ENCODE measurements at places on chromosomes 4 and X. TPM values are rescaled to one million over a fixed set of nuclear protein-coding genes. Genes with fewer than 3 reads are reported as not detected.

The GNRHR gene
- 0.15 TPM for polyA plus RNA-seq

The RNF128 gene
- polyA plus RNA-seq, result 23.1 TPM

The FAT1 gene
- 15.6 TPM for polyA plus RNA-seq

The RASL11B gene
- polyA plus RNA-seq, result 0.46 TPM

The TMPRSS11E gene
- polyA plus RNA-seq, result not detected

The USP17L21 gene
- polyA plus RNA-seq, result not detected

The MAGEA2B gene
- polyA plus RNA-seq, result not detected

The FGFR3 gene
- polyA plus RNA-seq, result 19.1 TPM

The MAGEA10 gene
- polyA plus RNA-seq, result not detected

The GPAT3 gene
- polyA plus RNA-seq, result 3.8 TPM

The GIMD1 gene
- not detected for polyA plus RNA-seq

The AREG gene
- 0.71 TPM for polyA plus RNA-seq

The SPIN2B gene
- 3.1 TPM for polyA plus RNA-seq

The SLC7A11 gene
- 0.02 TPM for polyA plus RNA-seq

DNA sequence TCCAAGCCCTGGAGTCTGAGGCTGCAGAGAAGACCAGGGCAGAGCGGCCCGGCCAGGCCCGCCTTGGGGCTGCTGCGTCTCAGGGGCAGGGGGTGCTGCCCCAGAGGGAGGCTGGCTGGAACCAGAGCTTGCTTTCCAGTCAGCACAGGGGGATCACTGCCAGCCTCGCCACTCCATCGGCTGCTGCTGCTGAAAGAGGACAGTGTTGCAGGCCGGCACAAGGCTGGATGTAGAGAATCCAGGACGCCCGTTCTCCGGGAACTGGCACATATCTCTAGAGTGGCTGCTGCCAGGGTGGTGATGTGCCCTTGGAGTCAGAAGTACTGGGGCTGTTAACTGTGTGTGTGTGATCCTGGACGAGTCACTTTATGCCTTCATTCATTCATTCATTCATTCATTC lies 31.9 kb upstream of the SORCS2 start:
- no peak for DNase-seq

GRCh38 chrX:362351-362750 lies 24.4 kb downstream of the PPP2R3B start:
- DNase-seq, result no peak

- no peak for DNase-seq
These were observed 224.4 kb downstream of the CLCN4 start for GRCh38 chrX:10381193-10381592.

- DNase-seq, result no peak
These were observed 250 bp downstream of the USP9X start for GRCh38 chrX:41085512-41085877.

DNA sequence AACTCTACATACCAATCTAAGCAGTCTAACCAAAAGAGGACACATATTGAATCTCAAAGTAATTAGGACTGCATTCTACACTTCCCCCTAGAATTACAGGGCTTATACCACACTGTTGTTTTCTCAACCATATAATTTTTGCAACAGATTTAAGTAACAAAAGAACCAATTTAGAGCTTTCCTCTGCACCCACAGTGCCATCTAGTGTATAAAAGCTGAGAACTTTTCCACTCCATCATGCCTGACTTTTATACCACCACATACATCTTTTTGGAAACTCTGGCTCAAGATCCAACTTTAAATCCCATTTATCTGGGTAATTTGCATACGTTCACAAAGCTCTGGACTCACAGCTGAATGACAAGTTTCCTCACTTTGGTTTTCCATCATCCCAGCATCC lies 99.5 kb downstream of the EFHC2 start:
- no peak for DNase-seq

GRCh38 chr4:147370881-147371280 lies 110.0 kb upstream of the EDNRA start:
- no peak for DNase-seq

GRCh38 chr4:8305851-8306471 lies 36.4 kb downstream of the HTRA3 start:
- no peak for DNase-seq

DNA sequence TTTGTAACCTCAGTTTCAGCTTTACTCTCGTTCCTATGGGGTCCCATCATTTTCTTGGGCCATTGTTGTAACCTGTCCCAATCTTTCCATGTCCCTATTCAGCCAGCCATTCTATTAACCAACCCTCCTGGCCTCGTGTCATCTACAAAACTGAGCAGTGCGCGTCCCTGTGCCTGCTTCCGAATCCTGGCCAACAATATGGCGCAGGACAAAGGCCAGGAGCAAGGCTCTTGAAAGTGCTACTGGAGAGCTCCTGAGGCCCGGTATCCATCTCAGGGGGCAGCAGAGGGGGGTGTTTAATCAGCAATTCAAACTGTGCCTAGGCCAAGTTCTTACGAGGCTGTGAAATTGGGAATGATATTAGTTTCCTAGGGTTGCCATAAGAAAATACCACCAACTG lies 41.2 kb upstream of the APLN start:
- no peak for DNase-seq

- DNase-seq, result no peak
These were observed 77.0 kb downstream of the AFAP1 start for GRCh38 chr4:7862561-7863192.

DNA sequence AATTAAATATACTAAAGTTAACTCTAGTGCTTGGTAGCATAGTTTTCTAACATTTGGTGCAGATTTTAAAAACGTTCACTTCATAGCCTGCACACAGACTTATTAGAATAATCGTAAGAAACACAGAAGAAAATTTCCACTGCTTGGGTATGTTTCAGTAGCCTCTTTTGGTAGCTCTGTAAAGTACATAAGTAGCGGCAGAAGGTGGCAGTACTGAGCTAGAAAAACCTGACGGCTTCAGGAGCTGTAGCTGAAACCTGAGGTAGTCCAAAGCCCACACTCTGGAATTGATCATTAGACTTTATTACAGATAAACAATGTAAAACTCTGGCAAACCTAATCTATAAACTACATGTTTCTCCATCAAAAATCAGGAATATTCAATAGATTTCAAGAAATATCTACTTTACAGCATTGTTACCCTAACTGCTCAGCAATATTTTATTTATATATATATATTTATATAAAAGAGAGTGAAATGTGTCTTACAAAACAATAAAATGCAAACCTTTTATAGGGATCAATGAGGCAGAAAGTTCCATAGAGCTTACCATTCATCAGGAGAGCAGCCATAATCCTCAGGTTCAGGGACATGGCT lies 88.2 kb downstream of the ATP8A1 start:
- peak; percentile 53 for DNase-seq

DNA sequence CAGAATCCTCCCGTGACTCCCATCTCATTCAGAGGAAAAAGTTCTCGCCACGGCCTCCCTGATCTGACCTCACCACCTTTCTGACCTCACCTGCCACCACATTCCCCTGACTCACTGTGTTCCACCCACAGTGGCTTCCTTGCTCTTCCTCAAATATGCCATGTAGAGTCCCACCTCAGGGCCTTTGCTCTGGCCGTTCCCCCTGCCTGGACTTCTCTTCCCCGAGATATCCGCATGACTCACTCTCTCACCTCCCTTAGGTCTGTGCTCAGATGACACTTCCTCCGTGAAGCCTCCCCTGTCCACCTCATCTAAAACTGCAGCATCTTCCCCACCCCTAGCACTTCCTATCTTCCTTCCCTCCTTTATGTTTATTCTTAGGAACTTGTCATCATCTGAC lies 7.2 kb upstream of the TSPYL2 start:
- no peak for DNase-seq

- DNase-seq, result no peak
These were observed 118.6 kb upstream of the NEIL3 start for GRCh38 chr4:177190995-177191580.

DNA sequence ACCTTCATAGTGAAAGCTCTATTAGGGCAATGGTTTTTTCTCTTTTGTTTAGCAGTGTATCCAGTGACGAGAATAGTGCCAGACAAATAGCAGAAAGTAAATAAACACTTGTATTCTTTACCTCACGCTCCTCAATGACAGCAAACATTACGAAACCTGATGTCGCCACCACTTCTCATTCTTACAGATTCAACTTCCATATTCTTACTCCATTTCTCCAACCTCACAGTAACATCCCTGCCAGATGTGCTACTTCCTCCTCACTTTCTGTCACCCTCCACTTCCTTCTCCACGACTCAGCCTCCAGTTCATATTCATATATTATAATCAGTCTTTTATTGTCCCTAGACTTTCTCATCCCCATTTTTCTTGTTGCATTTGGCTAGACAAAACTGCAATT lies 1956.2 kb upstream of the AGA start:
- no peak for DNase-seq

DNA sequence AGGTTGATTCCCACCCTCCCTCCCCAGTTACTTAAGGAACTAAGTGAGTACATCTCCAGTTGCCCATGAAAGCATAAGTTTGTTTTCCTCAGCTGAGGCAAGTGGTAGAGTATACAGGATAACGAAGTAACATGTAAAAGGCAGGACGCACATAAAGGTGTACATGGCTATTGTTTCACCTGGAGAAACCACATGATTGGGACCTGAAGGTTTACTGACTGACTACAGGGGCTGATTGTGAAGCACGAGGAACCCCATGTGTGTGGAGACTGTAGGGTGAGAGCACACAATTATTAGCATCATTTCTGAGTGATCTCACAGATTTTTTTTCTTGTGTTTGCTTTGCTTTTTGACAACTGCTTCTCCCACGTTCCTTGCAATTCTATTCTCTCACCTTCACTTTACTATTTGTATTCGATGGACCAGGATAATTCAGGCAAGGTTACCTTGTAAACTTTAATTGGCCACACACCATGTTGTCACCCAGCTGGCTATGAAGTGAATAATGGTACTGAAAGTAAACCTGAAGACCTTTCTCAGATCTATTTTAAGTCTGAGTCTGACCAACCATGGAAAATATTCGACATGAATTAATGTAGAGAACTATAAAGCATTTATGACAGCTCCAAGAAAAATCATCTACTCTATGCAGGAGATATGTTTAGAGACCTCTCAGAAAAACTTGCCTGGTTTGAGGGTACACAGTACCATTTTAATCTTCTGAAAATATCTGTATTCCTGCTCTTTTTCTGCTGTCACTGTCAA lies 102.5 kb upstream of the MYOZ2 start:
- no peak for DNase-seq

GRCh38 chr4:2902126-2902525 lies 58.5 kb downstream of the ADD1 start:
- DNase-seq, result no peak

GRCh38 chrX:30283456-30284200 lies 25.6 kb downstream of the NR0B1 start:
- DNase-seq, result no peak

- no peak for DNase-seq
These were observed 21.3 kb upstream of the SULT1E1 start for GRCh38 chr4:69881173-69881773.

GRCh38 chrX:38859602-38860001 lies 58.3 kb downstream of the MID1IP1 start:
- DNase-seq, result no peak

- DNase-seq, result no peak
These were observed 118.7 kb downstream of the ZIC3 start for GRCh38 chrX:137684591-137684990.

DNA sequence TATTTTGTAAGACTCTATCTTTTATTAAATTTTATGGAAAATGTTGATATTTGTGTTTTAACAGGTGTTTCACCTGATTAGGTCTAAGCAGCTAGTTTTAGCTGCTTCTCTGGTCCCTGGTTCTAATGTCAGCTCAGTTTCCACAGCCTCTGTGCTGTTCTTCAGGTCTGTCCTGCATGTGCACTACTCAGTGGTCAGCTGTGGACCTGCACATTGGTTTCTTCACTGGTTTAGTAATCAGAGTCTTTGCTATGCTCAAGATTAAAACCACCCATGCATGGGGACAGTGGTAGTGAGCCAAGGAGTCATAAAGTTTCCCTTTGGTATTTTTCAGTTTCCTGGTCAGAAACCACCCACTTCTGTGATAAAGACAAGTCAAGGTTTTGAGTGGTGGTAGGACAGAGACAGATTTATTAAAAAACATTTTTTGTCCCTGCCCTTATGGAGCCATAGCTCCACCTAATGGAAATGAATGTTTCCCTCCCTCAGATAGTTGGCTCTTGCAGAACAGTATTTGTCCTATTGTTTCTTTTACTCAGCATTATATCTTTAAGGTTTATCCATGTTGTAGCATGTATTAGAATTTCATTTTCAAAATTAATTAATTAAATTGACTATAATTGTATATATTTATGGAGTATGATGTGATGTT lies 36.8 kb upstream of the VBP1 start:
- no peak for DNase-seq

DNA sequence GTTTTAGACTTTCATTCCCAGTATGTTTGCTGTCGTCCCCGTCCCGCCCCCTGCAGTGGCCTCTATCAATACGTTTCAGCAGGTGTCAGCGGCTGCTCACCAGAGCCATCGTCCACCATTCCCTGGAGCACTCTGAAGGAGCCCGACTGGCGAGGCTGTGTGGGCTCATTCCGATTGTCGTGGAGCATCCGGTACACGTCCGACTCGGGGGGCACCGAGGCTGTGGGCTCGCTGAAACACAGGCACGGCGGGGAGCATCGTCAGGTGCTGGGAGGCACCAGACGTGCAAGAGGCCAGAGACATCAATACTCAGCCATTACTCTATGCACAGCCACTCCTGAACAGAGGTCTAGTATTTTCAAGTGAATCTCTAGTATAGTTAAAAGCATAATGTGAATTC lies 28.9 kb downstream of the PDLIM3 start:
- no peak for DNase-seq

DNA sequence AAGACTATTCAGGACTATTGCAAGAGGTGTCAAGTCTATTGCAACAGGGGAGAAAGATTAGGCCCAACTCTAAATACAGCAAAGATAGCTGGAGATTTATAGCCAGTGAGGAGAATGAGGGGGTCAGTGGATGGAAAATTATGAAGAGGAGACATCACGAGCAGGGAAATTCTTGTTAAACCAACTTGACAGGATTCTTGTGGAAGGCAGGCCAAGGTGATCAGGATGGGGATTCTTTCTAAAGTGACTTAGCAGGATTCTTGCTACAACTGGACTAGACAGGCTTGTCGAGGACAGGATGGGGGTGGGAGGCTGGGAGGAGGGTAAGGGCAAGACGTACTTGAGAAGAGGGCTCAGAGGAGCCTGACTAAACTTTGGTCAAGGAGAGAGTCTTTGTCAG lies 89.0 kb downstream of the PHEX start:
- DNase-seq, result no peak

GRCh38 chr4:95627024-95627605 lies 78.3 kb upstream of the UNC5C start:
- no peak for DNase-seq

GRCh38 chrX:148609515-148610327 lies 109.3 kb downstream of the AFF2 start:
- no peak for DNase-seq

Measured in liver (tissue), 10 donors.